Fibroblast of skin of abdomen (primary cell): ENCODE measurements at places on chromosomes 5 and 9.

DNA sequence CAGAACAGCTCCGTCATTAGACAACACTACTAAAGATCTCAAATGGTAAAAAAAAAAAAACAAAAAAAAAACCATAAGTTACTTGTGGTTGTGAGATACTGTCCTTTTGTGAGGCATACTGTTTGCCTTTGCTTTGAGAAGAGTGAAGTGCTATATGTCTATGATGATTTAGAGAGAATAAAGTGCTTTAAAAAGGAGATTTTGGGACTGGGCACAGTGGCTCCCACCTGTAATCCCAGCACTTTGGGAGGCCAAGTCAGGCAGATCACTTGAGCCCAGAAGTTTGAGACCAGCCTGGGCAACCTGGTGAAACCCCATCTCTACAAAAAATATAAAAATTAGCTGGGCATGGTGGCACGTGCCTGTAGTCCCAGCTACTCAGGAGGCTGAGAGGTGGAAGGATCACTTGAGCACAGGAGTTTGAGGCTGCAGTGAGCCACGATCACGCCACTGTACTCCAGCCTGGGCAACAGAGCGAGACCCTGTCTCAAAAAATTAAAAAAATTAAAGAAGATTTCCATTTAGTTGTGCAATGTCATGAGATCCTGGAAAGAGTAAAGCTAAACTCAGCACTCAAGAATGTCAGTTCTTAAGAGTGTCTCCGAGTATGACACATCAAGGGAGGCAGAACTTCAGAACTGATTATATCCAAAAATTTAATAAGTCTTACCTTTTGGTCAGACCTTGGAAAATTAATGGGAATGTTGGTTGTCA is 87.3 kb downstream of the PRDM6 start:
- peak; percentile 63 for DNase-seq

DNA sequence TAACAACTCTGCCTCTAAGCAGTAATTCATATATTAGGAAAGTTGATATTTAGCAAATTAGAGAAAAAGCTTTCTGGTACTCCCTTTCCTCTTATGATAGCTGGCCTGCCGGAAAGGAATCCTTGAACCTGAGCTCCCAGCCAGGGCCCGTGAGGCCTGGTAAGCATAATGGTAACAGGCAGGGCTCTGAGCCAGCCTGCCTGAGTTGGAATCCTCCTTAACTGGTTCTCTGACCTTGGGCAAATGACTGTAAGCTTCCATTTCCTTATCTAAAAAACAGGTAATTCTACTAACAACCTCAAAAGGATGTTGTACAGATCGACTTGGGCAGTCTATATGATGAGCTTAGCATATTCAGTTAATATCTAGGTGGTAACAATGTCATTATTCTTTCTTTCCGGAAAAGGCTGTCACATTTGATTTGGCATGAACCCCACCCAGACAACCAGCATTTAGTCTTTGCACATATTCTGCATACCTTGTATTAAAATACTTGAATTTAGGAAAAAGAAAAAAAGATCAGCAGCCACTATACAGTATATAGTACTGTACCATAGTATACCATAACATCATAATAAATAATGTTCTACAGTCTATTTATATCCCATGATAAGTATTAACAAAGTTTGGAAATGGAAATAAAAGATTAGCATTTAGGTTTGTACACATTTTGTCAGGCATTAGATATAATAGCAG is 55.7 kb upstream of the MAP3K1 start:
- DNase-seq = no peak

GRCh38 chr5:95283761-95284571 is 928 bp downstream of the MCTP1 start:
- DNase-seq = peak; percentile 1

GRCh38 chr9:35682051-35682450 is 7.7 kb downstream of the TPM2 start:
- no peak for DNase-seq

DNA sequence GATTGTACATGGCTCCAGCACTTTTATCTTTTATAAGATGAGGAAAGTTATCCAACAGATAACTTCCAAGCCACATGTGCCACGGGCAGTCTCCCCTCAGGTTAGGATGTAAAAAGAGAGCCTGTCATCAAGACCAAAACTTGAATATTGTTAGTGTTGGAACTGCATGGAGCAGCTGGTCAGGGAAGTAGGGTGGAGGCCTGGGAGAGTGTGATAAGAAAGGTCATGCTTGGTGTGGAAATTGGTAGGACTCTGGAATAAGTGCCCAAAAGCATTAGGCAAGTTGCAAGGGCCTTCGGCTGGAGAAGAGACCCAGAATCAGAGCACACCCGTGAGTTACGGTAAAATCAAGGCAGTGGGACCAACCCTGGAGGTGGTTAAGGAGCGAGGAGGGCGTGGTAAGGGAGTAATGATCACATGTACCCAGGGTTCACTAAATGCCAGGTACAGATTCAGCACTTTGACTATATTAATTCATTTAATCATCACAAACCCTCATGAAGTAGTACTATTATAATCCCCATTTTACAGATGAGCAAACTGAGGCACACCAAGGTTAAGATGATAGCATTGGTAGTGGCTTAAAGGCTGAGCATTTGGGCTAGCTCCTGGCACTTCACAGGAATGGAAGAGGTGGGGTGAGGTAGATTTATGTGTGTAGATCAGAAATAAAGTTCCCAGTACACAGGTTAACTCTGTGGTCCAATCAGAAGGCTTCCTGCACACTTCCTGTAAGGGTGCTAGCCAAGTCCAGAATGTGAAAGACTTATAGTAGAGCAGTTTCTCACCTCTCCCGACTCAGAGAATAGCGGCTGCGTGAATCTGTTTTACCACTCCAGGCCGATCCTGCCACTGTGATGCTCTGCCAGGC is 96.5 kb upstream of the ZNF608 start:
- no peak for DNase-seq

DNA sequence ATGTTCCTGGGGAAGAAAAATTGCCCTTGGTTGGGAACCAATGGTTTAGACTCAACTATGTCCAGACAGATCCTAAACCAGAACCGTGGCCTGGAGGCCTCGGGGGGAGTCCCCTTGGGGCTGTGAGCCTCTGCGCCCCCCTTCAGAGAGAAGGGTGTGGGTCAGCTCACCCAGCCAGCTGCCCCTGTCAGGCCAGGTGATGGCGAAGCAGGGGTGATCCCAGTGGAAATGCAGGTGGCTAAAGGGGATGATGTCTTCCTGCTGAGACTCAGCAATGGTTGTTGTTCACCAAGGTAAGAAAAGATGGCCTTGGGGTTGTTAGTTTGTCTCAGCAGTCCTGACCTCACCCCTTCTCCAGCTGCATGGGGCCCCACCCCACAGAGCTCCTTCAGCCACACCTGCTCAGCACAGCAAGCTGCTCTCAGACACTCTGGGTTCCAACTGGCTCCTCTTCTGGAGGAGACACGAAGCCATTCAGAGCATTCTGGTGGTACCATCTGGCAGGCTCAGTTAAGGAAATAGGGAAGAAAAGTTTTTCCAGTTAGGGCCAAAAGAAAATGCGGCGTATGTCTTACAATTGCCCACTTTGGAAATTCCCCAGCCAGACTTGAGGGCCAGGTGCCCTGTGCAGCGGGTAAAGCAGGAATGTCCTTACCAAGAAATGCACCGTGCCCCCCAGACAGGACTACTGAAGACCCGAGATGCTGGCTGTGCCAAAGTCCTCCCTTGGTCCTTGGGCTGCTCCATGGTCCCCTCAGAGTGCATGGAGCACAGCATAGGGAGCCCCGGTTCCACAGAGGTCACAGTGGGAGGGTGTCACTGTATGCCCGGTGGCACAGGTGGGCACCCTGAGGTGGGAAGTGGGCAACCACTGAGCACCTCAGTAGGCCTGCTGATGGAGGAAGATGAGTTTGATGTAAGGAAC is 90.2 kb downstream of the NSUN2 start:
- no peak for DNase-seq

GRCh38 chr9:34589636-34590380 is at the start of gene CNTFR:
TSS of gene CNTFR (minus strand) at chr9:34589724. CDS start at chr9:34568981, 20,743 bp downstream.
- DNase-seq = no peak

DNA sequence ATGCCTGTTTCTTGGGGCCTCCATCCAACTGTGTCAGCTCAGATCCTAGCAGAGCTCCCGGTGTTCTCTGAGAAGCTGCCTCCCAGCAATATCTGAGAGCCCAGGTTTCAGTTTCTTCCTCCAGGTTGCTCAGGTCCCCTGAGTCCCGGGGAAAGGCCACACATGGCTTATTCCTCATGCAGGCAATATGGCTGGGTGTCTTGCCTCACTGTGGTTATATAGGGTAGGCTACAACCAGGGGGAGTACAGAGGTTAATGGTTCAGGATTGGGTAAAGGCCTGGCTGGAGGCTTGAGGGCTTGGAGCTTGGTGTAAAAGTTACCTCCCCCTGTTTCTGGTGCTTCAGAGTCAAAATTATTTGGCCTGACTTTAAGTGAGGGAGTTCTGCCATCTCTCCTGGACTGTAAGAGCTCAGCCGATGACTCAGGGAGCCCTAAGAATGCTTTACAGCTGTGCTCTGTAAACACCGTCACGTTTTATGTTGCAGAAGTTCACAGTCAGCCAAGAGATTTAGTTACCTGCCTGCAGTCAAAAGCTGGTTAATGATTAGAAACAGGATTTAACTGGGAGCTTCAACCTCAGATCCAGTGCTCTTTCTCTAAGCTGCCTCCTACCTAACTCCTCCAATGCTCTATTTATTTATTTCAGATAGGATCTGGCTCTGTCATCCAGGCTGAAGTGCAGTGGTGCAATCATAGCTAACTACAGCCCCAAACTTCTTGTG is 24.3 kb upstream of the UBAP2 start:
- peak; percentile 81 for DNase-seq
